ENCODE measurements at places on chromosomes 11 and 22.

GRCh38 chr11:108805030-108805429 is 140.2 kb downstream of the DDX10 start:
- DNase-seq: no peak

- no peak for DNase-seq
Observed at GRCh38 chr22:27461470-27461869, 340.1 kb downstream of the MN1 start.

GRCh38 chr22:30605449-30606110 is 1.4 kb upstream of the TCN2 start:
- DNase-seq: peak; percentile 80

GRCh38 chr11:109093354-109093753 is 328.6 kb upstream of the C11orf87 start:
- no peak for DNase-seq

GRCh38 chr22:48827268-48827846 is 1000.3 kb downstream of the BRD1 start:
- no peak for DNase-seq

GRCh38 chr22:22159384-22159783 is 85.2 kb upstream of the VPREB1 start:
- no peak for DNase-seq

GRCh38 chr22:38191731-38192474 is 9.9 kb upstream of the MAFF start:
- DNase-seq: no peak

DNA sequence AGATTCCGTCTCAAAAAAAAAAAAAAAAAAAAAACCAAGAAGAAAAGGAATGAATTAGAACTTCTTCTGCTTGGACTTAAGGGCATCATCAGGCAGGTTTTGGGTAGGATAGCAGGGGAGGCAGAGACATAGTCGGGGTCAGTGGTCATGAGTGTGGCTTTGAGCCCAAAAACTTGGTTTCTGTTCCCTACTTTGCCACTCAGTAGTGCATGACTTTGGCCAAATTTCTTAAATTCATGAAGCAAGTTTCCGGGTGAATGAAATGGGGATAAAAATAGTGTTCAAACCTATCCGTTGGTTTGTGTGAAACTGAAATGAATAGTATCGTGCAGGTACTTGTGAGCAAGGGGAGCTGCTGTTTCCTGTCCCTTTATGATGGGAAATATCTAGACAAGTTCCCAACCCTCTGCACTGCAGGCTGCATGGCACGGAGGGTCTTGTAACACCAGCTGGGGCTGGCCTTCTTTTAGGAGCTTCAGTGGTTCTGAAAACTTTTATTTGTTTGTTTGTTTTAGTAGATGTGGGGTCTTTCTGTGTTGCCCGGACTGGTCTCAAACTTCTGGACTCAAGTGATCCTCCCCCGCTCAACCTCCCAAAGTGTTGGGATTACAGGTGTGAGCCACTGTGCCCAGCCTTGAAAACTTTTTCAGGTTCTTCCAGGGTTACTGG is 18.4 kb downstream of the NEAT1 start:
- DNase-seq: peak; percentile 15

GRCh38 chr11:13868710-13869397 is 93.7 kb upstream of the SPON1 start:
- DNase-seq: no peak

GRCh38 chr11:73154178-73154577 is 12.1 kb upstream of the FCHSD2 start:
- no peak for DNase-seq

DNA sequence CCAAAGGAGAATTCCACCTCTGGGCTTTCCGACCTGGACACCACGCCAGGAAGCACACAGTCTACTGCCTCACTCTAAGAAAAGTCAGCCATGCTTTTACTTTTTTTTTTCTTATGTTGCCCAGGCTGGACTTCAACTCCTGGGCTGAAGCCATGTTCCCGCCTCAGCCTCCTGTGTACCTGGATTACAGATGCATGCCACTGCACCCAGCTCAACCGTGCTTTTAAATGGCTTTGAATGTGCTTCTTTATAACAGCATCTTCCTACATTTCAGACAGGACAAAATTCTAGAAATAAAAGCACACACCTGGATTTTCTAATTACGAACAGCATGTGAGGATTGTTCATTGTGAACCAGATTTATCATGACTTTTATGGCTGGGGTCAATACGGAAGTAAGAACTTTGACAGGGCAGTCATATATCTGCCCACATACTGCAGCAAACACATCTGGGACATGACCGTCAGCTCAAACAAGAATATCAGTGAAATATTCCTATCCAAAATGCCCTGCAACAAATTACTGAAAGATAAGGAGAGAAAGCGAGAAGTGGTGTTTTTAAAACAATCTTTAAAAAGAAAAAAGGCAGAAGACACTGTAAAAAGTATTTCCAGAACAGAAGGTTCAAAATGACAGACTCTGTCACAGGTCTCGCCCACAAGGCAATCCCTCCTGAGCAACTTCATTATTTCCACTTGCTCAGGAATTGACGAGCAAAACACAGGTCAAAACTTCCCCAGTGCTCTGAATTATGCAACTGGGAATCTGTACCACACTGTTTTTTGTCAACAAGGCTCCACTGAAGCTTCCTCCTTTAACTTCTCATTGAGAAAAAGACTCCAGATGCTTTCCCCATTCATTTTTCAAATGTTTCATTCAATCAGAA is 42.1 kb downstream of the PACSIN2 start:
- DNase-seq: no peak

DNA sequence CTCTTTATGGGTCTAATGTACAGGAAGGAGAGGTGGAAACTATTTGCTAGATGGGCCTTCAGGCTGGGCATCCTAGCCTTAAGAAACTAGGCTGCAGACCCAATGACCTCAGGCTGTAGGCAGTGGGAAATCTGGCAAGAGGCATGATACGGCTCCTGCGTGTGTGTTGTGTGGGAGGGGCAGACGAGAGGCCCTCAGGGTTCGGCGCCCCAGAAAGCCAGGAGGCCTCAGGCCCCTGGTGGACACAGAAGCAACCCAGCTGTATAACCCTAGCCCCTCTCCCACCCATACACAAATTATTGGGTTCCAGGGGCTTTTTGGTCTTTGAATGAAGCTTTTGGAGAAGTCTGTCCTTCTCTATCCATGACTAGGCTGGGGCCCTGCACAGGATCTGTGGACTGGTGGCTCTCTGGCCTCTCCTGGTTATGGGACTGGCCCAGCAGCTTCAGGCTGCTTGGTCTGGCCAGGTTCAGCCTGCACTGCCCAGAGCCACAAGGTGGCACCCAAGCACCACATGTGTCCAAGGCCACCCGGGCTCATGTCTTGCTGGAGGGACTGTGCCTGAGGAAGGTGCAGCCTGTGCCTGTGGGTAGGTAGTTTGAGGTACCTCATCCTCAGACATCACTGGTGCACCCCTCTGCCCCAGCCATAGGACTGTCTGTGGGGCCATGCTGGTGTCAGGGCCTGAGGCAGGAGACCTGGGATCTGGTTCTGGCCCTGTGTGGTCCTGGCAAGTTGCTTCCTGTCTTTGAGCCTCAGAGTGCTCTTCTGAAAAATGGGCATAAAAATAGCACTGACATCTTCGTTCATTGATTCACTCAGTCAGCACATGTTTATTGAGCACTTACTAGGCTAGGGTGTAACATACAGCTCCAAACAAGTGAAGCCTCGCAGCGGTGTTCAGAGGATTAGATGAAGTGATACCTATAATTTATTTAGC is 87.5 kb downstream of the RRM1 start:
- peak; percentile 40 for DNase-seq

DNA sequence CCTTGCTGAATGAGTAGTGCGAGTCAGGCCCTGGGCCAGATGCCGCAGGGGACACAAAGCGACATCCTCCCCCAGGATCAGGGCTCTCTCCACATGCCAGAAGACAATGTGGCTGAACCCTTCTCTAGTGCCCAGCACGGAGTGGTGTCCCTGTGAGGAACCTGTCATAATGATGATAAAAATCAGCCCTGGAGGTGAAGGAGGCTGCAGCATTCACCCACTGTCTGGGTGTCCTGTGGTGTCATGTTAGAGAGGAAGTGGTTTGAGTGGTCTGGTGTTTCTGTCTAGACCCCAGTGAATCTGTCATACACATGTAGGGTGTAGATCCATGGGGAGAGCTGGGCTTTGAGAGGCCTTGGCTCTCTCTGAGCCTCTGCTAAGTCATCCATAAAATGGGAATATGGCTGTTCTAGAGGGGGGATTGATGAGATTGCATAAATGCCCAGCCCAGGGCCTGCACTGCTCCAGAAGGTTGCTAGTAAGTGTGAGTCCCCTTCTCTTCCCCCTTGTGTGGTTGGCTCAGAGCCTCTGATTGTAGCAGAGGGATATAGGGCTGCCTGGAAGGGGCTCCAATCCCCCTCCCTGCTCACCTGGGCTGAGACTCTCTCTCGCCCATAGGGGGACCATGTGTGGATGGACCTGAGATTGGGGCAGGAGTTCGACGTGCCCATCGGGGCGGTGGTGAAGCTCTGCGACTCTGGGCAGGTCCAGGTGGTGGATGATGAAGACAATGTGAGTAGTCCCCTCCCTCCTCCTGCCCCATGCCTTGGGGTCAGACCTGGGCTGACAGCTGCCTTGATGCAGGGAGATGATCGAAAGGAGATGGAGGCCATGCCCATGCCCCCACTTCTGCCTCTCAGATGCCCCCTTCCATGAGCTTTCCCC is 14.3 kb downstream of the MYO7A start:
- no peak for DNase-seq

GRCh38 chr11:131683666-131684065 is 313.3 kb downstream of the NTM start:
- no peak for DNase-seq

GRCh38 chr11:102225689-102226568 is 91.4 kb upstream of the BIRC3 start:
- DNase-seq: no peak

GRCh38 chr11:100753172-100753543 is 66.1 kb downstream of the ARHGAP42 start:
- DNase-seq: no peak

GRCh38 chr22:45823336-45823735 is 151.7 kb downstream of the ATXN10 start:
- DNase-seq: no peak

GRCh38 chr11:70491696-70492472 is 93.6 kb downstream of the CTTN start:
- no peak for DNase-seq

Data from hematopoietic multipotent progenitor cell treated with erythropoietin and hydrocortisone succinate and interleukin-3 and kit ligand, for 15 days (in vitro differentiated cells).